ENCODE measurements at places on chromosomes 13 and 19.

GRCh38 chr19:28934631-28935030 lies 278.3 kb downstream of the UQCRFS1 start:
- DNase-seq, result no peak

- no peak for DNase-seq
Observed at GRCh38 chr13:85603735-85604134, 195.5 kb downstream of the SLITRK6 start.

GRCh38 chr19:17834350-17835181 lies 13.2 kb downstream of the JAK3 start:
- no peak for DNase-seq

- DNase-seq, result no peak
Observed at GRCh38 chr19:36577271-36577996, 4.3 kb upstream of the ZNF529 start.

DNA sequence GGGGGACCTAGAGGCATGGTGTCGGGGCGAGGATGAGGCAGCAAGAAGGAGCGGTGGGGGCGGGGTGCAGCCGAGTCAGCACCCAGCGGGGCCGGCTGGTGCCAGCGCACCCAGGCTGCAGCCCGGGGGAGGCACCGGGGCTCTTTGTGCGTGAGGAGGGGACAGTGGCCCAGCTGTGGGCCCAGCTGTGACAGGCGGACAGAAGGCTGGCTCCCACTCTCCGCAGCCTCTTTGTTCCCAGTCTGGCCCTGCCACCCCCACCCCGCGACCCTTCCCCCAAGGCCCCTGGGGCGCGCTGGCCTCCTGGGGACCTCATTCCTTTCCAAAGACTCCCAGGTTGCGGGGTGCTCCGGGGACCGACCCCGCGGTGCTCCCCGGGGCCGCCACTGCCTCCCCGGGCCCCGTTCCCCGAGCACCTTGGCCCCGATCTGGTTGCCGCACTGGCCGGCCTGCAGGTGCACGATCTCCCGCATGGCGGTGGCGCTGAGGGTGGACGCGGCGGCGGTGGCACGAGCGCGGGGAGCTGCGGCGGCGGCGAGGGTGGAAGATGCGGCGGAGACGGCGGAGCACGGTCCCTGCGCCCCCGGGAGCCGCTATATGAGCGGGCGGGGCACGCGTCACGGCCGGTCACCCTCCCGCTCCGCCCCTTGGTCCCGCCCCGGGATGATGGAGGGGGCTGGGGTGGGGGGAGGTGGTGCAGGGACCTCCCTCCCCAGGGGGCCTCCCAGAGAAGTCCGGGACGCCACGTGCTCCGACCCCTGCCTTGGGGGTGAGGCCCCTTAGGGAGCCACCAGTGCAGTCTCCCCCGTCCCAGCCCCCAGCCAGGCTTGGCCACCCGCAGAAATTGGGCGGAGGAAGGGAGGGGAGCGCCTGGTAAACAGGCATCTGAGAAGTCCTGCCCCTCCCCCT lies at the start of gene TUBB4A:
Gene TUBB4A (minus strand): TSS at position 570 of the 909 bp plus-strand sequence. CDS start 97 bp downstream, at position 473.
- DNase-seq, result no peak

DNA sequence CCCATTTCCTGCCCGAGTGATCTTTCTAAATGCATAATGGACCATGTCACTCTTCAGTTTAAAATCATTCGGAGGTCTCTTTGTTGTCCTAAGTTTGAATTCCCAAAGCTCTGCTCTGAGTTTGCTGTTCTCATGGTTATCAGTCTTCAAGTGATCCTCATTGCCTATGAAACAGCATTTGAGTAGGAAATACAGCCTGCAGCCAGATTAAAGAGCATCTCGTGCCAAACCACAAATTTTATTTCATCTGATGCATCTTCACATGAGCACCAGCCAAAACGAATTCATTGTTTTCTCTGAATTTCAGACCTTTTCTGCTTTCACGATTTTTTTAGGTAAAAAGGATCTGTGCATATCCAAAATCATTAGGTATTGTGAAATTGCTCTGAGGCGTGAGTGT lies 299.6 kb downstream of the TDRD3 start:
- no peak for DNase-seq

DNA sequence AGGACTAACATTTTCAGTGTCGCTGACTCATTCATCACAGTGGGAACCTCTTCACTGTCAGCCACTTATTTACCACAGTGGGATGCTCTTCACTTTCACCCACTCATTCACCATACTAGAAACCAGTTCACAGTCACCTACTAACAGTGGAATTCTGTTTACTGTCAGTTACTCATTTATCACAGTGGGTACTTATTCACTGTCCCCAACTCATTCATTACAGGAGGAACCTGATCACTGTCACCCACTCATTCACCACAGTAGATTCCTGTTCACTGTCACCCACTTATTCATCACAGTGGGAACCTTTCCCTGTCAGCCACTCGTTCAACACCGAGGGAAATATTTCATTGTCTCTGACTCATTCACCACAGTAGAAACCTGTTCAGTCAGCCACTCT lies 10.1 kb upstream of the ZNF85 start:
- DNase-seq, result no peak

- no peak for DNase-seq
Observed at GRCh38 chr19:57620673-57621348, 6.8 kb downstream of the ZNF134 start.

- no peak for DNase-seq
Observed at GRCh38 chr13:112747256-112747655, 57.4 kb downstream of the ATP11A start.

GRCh38 chr19:11478167-11479089 lies 2.4 kb downstream of the ELAVL3 start:
- no peak for DNase-seq

DNA sequence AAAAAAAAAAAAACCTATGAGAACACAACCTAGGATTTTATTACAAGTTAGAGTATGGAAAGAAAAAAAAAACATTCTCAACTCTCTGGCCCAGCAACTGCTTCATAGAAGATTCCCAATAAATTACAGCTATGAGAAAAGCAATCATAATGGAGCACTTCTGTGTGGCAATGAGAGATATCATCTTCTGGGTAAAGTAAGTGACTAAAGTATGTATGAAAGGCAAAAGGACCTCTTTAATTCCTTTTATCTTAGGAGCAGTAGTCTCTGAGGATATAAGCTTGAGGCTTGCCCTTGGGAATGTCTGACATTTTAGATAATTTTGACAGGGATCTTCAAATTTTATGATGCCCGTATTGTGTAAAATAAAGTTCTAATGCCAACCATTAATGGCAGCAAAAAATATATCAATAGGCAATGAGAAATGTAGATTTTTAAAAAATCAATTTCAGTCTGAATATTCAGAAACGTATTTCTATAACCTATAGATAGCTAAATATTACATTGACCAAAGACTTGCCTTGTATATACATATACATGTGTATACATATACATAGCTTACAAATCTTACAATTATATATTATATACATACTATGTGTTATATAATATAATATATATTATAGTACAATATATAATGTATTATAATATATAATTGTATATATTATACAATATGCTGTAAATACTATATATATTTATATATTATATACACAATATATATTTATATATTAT lies 823.9 kb upstream of the SLITRK1 start:
- DNase-seq, result no peak

Measured in SHP77 treated with DMSO at 0.1 percent for 48 hours (cell line).